Stimulated activated CD4-positive, alpha-beta T cell treated with anti-CD3 and anti-CD28 coated beads, Interleukin-15, amount 100 ng/mL, for 1 hour (primary cell): ENCODE measurements at places on chromosomes 11 and 22.

- DNase-seq = no peak
Observed at GRCh38 chr11:6625156-6625831, 6.1 kb upstream of the TPP1 start.

DNA sequence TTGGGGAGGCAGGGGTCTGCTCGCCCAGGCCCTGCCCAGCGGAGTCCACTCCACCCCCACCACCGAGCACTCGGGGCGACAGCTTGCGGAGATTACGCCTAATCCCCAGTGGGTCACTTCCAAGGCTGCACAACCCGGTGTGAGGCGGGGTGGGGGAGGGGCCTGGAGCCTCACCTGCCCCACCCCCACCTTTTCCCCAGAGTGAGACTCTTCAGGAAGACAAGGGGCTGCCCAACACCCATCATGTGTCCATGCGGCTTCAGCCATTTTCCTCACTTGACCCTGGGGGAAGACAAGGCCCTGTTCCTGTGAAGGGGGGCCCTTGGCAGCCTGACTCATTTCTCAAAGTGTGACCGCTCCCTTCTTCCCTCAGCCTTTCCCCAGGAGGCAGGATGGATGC is 12.5 kb downstream of the SYNGR1 start:
- no peak for DNase-seq

DNA sequence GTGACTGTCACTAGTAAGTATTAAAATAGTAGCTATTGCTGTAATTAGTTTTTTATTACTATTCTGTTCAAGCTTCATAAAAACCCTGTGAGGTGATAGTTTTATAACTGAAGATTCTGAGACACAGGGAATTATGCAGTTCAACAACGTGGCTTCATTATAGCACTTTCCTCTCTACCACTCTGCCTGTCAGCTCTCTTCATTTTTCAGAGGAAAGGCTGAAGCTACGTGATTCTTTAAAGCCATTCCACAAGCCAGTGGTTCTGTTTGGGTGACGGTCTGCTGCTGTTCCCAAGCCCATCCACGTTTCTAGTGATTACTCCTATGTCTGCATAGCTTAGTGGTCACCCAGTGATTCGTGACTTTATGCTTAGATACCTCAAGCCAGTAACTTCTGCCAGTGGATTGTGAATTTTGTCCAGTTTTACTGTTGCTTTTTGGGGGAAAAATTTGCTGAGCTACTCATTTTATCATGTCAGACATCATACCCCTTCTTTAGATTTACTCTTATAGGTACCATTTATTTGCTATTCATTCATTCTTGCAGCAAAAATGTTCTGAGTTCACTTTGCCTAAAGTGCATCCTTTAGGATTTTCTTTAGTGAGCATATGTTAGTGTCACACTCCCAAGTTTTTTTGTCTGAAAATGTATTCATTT is 59.8 kb downstream of the UVRAG start:
- no peak for DNase-seq

DNA sequence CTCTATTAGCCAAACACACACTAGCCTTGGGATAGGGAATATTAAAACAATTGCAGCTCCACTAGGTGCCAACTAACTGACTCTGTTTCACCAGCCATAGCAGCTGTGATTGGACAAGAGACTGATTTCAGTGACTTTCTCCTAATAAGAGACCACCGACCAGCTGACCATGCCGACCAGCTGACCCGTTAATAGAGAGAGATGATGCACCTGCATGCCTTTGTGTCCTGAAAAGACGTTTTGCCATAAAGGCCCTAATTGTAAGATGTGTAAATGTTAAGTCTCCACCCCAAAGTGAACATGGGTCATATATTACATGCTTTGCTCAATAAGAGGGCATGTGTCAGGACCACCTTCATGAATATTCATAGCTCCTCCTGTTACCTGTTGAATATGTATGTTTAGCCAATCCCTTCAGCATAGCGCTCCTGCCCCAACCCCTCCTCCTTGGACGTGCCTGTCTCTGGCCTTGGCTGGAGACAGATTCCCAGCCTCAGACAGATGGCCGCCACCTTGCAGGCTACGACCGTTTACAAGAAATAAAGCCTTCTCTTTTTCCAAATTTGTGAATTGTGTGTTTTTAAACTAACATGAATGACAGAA is 1.3 kb upstream of the NADSYN1 start:
- no peak for DNase-seq

- no peak for DNase-seq
Observed at GRCh38 chr22:35334004-35334403, 34.3 kb downstream of the TOM1 start.

DNA sequence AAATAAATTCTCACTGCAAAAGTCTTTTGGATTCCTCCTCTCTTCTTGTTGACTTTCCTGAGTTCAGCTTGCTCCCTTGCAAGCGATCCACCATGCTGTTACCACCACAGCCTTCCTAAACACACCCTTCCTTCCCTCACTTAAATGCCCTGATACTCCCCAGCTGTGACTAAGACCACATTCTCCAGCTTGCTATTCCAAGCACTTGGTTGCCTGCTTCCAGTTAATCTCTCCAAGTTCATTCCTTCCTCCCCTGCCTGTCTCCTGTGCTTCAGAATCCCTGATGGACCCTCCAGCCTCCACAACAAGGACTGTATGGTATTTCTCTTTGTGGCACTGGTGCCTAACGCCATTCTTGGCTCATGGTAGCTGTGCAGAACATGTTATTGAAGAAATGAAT is 603.9 kb upstream of the CADM1 start:
- no peak for DNase-seq
